ENCODE measurements at places on chromosomes 1 and 21. TPM values are rescaled to one million over a fixed set of nuclear protein-coding genes. Genes with fewer than 3 reads are reported as not detected.

C8A gene
- not detected for total RNA-seq

RUNX3 gene
- total RNA-seq, result 129 TPM

TTC22 gene
- 16.4 TPM for total RNA-seq

CHIA gene
- not detected for total RNA-seq

OR2T33 gene
- total RNA-seq, result not detected

OR2W3 gene
- 0.56 TPM for total RNA-seq

NBPF4 gene
- 0.24 TPM for total RNA-seq

MSH4 gene
- total RNA-seq, result 1.1 TPM

LAMB3 gene
- 2.3 TPM for total RNA-seq

GBP1 gene
- 319 TPM for total RNA-seq

TRIM17 gene
- 1.8 TPM for total RNA-seq

MYBPH gene
- not detected for total RNA-seq

S100A14 gene
- total RNA-seq, result not detected

CACHD1 gene
- 9.0 TPM for total RNA-seq

STUM gene
- not detected for total RNA-seq

LAMC1 gene
- total RNA-seq, result 0.24 TPM

DNA sequence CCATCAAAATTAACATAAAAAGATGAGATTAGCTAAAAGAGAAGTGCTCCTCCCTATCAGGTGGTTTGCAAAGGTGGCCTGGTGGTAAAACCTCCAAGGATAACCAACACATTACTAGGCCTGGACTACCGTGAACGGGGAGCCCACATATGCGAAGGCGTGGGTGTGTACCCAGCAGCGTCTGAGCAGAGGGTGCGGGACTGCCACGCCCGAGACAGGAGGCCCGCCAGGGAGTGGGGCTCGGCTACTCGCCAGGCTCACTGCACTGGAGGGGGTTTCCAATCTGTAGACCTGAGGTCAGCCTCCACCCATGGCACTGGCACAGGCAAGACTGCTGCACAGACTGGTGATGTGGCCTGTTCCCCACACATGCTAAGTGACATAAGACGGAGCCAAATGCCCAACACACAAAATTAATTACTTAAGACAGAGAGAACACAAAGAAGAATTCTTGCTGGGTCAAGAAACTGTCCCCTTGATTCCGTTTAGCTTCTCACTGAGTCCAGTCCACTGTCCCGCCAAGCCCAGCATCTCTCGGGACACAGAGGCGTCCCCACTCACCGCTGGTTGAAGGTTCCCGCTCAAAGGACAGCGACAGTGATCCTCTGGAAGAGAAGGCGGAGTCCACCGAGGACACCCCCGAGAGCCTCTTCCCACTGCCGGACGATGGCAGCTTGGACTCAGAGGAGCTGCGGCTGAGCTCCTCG is 23.4 kb downstream of the RIPK4 start:
- no peak for DNase-seq

DNA sequence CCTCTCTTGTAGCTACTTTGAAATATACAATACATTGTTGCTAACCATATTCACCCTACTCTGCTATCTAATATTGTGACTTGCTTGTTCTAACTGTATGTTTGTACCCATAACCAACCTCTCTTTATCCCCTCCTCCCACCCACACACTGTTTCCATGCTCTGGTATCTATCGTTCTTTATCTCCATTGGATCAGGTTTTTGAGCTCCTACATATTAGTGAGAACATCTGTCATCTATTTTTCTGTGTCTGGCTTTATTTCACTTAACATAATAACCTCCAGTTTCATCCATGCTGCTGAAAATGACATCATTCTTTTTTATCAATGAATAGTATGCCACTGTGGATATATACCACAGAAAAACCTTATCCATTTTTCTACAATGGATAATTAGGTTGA is 1230.1 kb downstream of the PLA2G4A start:
- DNase-seq, result no peak

DNA sequence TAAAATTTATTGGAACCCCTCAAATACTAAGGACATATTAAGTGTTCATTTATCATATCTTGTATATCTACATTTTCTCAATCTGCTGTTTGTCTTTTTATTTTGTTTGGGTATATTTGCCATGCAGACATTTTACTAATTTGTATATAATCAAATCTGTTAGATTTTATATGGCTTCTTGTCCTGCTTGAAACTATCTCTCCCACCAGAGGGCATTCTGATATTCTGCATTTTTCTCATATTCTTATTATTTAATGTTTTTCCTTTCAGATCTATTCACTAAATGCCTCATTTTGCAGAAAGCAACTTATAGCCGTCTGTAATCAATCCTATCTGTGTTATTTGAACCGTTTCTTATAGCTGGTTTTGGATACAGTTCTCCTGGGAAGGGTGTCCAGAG is 745.5 kb downstream of the LRRIQ3 start:
- DNase-seq, result no peak

- DNase-seq, result no peak
Measured at GRCh38 chr1:204818998-204819397, 51.7 kb upstream of the NFASC start.

DNA sequence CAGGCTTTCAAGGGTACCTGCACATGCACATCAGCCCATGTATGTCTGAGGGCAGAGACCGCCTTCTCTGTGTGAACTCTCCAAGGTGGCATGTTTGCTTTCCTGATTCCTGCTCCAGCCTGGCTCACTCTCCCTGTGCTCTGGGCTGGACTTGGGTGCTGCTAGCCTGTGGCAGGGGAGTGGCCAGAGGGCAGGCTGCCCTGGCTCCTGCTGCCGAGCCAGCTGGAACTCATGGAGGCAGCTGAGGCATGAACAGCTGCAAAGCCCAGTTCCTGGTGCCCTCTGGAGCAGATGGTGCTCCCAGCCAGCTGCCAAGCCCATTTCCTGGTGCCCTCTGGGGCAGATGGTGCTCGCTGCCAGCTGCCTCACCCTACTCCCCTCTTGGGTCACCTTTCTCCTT is 7.6 kb downstream of the UBL4B start:
- no peak for DNase-seq

DNA sequence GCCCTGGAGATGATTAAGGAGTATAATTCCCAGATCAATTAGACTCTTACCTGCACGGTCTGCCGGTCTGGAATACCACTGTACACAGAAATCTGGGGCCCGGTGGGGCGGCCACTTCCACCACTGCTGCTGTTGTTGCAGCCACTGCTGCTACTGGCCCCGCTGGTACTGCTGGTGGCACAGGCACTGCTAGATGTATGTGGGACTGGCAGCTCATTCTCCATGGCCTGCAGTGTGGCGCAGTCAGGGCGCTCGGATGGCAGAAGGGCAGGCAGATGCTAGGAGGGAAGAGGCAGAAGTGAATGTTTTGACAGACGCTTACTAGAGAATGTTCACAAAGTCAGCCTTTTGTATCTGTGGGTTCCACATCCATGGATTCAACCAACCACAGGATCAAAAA is 54.4 kb upstream of the A3GALT2 start:
- no peak for DNase-seq

GRCh38 chr1:237507005-237507404 is 383.7 kb downstream of the ZP4 start:
- DNase-seq, result no peak

DNA sequence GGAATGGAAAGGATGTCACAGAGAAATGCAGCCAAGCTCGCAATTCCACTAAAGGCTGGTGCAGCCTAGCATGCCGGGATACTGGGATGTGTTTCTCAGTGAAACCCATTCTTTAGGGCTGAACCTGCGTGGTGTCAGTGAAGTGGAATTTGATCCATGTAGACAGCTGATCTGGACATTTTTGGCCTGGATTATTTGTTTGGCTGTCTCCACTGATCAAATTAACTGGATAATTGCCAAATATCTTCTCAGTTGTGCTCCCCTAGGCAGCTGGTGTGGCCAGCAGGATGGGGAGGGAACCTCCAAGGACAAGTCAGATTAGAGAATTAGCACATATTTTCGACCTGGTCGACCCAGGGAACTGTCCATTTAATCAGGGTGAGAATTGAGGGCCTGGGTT is 318.4 kb downstream of the RPS6KC1 start:
- no peak for DNase-seq

DNA sequence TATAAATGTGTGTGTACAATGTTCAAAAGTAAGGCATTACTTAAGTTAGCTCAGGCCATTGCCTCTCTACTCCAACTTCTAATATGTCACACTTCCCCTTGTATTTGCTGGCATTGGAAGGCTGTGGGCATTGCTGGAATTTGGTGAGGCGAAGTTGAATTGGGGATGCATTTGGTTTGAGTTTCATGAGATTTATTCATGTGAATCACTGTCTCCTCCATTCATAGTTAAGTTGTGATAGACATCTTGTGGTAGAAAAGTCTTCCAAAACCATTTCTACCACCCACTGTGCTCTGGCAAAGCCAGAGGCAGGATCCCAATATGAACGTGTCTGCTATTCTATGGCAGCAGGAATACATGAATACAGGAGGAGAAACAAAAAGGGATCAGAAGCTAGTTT is 397.8 kb upstream of the USP24 start:
- no peak for DNase-seq

DNA sequence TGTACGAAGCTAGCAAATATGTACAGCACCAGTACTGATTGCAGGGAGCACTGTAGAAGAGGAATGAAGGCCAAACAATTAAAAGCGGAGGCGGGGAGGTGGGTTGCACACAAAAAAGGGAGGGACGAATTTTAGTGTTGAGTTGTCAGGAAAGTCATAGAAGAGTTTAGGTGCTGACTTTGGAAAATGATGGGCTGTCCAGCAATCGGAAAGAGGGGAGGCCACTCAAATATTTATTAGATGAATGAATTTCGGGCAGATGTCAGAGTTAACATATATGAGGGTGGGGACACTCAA is 537 bp upstream of the ANKRD13C start:
- DNase-seq, result no peak

GRCh38 chr1:44354268-44354839 is 703 bp downstream of the ERI3 start:
- DNase-seq, result no peak

DNA sequence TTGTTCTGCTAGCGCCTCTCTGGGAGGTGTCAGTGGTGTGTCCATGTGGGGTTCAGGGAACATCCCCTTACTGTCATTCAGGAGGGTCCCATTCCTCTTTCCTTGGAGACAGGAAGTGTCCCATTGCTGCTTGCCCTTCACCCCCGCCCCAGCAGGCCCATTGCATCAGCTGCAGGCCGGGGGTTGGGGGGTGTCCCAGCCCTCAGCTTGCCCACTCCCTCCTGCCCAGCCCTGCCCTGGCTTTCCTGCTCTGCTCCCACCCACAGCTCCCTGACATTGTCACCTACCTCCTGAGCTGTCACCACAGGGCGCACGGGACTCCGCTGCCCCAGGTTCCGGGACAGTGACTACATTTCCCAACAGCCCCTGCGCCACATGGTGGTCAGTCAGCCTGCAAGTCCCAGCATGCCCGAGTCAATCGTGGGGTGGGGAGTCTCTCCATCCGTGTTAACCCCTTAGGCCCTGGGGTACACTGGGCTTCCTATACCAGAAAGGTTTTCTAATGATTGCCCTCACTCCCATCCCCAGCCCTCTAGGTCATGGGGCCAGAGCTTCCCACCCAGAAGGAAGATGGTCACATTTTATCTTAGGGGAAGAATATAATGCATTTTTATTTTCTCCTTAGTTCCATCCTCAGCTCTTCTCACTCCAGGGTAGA is at the start of gene INPP5B:
Gene INPP5B, minus strand, starts transcription at position 351 of the 658 bp plus-strand sequence. CDS start 745 bp downstream, outside the sequence.
- DNase-seq, result peak; percentile 54

DNA sequence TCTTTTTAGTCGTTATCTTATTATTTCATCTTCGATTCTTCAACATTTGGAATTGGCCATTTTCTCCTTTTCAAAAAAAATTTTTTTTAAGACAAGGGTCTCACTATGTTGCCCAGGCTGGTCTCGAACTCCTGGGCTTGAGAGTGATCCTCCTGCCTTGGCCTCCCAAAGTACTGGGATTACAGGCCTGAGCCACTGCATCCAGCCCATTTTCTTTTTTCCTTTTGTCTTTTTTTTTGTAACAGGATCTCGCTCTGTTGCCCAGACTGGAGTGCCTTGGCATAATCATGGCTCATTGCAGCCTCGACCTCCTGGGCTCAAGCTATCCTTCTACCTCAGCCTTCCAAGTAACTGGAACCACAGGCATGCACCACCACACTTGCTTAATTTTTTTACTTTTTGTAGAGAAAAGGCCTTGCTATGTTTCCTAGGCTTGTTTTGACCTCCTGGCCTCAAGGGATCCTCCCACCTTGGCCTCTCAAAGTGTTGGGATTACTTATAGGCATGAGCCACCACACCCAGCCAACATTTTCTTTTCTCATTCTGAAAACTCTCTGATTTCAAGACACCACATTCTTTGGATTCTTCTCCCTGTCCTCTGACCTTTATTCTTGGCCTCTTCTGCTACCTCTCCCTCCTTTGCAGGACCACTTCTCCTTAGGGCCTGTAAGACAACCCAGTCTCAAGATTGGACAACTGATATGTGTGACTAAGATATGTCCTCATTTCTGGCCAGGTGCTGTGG is 6.0 kb upstream of the MAP1LC3C start:
- no peak for DNase-seq

- no peak for DNase-seq
Measured at GRCh38 chr1:59107516-59107915, 189.4 kb upstream of the FGGY start.

- DNase-seq, result peak; percentile 63
Measured at GRCh38 chr1:2230781-2231531, 2.8 kb downstream of the SKI start.

GRCh38 chr1:177748080-177748801 is 221.6 kb downstream of the SEC16B start:
- no peak for DNase-seq

DNA sequence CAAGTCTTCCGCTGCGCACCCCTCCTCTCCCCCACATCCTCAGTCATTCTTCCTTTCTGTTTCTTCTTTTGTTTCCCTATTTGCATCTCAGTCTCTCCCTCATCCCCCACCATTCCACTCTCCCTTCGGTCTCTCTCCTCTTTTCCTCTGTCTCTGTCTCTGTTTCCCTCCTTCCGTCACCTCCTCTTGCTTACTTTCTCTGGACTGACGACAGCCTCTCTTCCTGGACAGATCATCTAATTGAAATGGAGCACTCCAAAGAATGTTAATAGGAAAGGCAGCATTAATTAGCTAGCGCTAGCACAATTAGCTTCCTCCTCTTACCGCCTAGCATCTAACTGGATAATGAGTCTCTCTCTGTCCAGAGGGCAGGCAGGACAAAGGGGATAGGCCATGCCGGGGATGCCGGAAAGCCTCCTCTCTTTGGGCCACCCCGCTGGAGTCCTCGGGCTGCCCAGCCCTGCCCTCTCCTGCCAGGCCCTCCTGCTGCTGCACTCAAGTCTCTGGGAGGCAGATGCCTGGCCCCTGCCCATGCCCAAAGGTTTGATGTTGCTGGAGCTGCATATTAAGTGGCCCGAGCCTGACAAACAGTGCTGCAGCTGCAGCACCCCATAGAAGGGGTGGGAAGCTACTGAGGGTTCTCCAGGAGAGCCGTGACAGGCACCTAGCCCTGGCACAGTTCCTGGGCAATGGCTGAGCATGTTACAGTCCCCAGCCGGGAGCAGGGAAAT is 20.8 kb downstream of the DISP3 start:
- DNase-seq, result no peak

GRCh38 chr1:238752327-238752726 is 634.0 kb upstream of the CHRM3 start:
- DNase-seq, result no peak

DNA sequence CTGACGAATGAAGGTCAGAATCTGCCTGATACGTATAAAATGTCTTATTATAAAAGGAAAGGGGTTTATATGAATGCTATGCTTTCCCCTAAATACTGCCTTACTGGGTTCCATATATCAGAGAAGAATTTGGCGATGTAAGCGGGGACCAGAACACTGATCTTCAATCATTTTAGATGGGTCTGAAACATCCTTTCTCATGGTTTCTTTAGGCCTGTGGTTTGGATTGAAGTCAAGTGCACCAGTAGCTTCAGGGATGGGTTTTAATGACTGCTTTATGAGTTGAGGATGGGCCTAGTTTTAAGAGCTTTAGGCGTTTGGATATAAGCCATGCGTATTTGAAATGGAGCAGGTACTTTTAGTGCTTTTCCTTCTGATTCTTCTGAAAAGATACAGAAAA is 6.9 kb downstream of the FMN2 start:
- no peak for DNase-seq

All from naive thymus-derived CD4-positive, alpha-beta T cell (primary cell).